Islet precursor cell (in vitro differentiated cells): ENCODE measurements at places on chromosomes 16 and 17.
A peak's percentile ranks its signal among the peaks of the same experiment; 100 is the strongest.

DNA sequence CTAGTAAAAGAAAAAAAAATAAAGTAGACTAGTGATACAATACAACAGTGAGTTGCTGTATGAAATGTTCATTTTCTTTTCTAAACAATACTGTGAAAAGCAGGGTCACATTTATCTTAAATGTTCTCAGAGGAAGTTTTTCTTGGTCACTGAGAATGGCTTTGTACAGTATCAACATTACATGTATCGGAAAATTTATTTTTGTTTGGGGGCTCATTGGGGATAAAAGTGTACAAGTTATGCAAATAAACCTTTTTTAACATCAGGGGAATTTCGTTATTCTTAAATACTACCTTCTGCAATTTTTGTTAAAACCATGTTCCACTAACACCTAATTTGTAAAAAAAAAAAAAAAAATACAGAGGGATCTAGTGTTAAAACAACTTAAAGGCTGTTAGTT lies 8.7 kb upstream of the ZNF594 start:
- no peak for DNase-seq

DNA sequence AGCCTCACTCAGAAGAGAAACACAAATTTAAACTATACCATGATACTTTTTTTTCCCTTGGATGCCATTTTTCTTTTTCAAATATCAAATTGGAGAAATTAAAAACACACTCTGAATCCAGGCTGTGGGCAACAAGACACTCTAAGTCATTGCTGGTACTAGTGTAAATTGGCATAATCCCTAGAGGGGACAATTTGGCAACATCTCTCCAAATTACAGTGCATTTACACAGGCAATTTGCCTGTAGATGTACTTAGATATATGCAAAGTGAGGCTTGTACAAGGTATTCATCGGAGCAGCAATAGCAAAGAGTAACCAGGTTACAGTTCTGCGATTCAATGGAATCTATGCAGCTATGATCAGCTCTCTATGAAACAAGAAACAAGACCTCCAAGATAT lies 6.7 kb upstream of the GUCY2D start:
- no peak for DNase-seq

DNA sequence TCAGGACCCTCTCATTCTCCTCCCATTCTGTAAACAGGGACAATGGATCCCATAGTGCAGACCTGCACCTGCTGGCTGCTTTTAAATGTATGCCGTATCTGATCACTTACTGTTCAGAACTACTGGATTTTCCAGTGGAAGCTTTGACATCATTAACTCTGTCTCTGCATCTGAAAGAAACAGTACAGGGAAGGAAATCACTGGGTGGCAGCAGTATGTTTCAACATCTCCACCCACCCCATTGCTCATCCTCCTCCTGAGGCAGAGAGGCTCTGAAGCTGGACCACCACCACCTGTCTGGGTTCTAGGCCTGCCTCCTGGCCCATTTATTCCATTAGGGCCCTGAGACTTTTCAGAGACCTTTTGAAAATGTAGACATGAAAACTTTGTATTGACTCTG lies 2.6 kb downstream of the CCL15 start:
- no peak for DNase-seq

- no peak for DNase-seq
Observed at GRCh38 chr16:53064081-53064578, 9.3 kb downstream of the CHD9 start.

DNA sequence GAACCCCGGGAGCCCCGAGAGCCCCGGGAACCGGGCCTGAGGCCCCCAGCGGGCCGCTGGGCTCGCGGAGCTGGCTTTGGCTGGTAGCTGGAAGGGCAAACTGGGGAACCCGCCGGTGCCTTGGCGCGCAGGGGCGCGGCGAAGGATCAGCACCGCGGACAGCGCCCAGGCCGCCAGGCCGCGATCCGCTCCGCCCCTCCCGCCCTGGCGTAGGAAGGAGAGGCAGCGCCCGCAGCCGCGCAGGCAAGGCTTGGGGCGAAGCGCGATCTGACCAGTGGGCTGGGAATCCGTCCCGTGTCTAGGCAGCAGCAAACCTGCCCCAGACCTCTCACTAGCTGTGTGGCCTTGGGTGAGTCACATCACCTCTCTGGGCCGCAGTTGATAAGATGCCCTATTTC lies 331 bp upstream of the CCDC92B start:
- DNase-seq = peak; percentile 94

- DNase-seq = no peak
Observed at GRCh38 chr17:42337442-42337841, 49.1 kb downstream of the STAT5A start.

GRCh38 chr17:41437254-41437653 lies 3.5 kb downstream of the KRT38 start:
- DNase-seq = no peak

- no peak for DNase-seq
Observed at GRCh38 chr16:78530283-78530682, 430.8 kb downstream of the WWOX start.

GRCh38 chr17:2190014-2190413 lies 113.6 kb downstream of the SMG6 start:
- no peak for DNase-seq

- DNase-seq = no peak
Observed at GRCh38 chr16:88372522-88372921, 10.2 kb upstream of the ZNF469 start.

DNA sequence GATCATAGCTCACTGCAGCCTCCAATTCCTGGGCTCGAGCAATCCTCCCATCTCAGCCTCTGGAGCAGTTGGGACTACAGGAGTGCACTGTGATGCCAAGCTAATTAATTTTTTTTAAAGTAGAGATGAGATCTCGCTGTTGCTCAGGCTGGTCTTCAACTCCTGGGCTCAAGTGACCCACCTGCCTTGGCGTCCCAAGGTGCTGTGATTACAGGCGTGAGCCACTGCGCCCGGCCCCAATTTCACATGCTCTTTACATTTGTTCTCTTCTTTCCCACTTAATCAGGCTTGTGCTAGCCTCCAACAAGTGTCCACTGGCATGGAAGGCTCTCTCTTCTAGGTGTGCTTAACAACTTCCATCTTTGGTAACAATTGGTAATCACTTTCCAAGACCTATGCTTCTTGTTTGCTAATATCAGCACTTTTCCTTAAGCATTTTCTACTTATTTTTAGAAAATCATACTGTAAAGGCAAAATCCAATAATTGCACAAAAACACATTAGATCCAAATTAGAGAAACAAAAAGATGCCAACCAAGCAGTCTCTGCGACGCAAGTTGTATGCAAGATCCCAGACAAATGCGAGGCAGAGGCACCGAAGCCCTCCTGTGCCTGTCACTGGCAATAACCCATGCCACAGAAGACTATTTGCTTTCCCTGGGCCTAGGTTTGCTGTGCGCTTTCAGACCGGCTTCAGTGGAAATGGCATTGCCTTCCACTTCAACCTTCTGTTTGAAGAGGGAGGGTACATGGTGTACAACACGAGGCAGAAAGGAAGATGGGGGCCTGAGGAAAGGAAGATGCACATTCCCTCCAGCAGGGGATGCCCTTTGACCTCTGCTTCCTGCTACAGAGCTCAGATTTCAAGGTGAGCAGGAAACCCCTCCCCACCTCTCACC lies 52.6 kb downstream of the NOS2 start:
- DNase-seq = peak; percentile 61

DNA sequence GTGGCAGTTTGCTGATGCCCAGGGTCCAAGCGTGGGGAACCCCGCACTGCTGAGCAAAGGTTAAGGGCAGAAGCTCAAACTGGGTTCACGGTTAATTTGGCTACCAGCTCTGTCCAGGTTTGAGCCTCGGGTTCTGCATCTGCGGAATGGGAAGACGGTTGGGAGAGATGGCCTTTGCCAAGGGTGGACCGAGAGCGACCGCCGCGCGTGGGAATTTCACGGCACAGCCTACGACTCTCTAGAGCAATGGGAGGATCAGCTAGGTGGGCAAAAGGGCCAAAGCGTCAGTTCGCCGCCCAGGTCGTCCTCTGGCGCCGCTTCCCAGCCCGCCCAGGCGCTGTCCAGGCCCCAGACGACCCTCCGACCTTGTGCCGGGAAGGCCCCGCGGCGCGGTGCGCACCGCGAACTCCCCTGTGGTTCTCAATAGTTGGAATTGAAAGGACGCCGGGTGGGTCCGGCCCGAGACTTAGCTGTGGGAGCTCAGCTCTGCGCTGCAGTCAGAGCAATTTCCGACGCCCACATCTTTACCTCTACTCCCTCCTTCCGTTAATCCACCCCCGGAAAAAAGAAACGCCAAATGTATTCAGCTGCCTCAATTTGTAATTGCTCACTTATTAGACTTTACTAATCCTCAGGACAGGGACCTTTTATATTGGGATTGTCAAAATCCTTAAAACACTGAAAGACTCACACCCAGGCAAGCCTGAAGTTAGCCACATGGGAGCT lies 2.5 kb upstream of the HS3ST3B1 start:
- DNase-seq = peak; percentile 64

DNA sequence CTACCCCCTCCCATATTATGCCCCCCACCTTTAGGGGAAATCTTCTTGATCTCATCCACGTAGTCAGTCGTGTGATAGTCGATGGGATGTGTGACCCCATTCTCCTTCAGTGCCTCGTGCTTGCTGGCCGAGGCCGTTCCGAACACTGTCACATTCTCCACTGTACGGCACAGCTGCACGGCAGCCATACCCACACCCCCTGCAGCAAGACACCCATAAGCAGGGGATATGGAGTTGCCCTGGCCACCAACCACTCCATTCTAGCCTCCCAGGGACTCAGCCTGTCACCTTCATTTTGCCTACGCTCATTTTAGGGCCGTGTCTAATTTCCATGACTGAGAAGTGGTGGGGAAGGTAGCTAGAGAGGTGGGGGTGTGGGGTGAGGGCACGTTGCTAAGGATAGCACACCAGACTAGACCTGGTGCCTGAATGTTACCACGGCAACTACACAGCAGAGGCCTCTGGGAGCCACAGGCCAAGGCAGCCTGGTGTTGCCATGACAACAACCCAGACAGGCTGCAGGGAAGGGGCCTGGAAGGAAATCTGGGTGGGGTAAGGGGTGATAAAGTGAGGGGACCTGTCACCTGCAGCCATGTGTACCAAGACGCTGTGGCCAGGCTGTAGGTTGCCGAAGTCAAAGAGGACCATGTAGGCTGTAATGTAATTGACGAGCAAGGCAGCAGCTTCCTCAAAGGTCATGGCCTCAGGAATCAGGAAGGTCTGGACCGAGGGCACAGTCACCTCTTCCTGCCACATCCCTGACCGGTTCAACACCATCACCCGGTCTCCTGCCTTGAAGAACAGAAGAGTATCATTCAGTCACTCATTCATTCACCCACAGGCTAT lies 4.0 kb downstream of the VAT1 start:
- peak; percentile 81 for DNase-seq

GRCh38 chr17:4295686-4296085 lies 31.9 kb upstream of the ANKFY1 start:
- no peak for DNase-seq

GRCh38 chr16:84513123-84513522 lies 8.7 kb upstream of the MEAK7 start:
- DNase-seq = peak; percentile 56

DNA sequence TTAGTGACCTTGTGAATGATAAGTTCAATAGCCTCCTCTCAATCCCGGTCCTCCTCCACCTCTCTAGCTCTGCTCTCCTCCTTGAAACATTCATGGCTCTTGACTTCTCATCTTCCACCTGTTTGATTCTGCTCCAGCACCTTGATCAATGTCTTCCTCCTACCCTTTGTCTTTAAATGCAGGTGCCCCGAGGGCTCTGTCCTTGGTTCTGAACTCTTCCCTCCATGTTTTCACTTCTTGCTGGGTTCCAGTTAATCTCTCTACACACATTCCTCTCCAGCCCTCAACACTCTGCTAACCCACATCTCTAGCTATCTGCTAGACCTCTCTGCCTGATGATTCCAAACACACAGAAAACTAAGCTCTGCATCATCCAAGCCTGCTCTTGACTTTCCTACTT lies 13.4 kb downstream of the CD300E start:
- DNase-seq = no peak

DNA sequence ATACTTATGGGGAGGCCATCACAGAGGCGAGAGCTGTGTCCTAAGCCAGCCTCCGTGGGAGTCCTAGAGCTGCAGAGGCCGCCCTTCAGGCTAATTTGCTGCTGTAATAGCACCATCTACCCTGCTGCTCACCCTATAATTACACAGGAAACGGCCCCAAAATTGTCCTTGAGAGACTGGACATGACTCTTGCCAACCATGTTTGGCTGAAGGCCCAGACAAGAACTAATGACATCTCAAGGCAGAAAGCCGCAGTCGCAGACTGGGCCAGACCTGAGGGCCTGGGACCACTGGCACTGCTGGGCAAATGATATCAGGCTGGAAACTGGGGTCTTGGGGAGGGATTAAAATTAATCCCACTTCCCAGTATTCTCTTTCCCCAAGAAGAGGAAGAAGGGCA lies 24.1 kb downstream of the PSMD7 start:
- DNase-seq = no peak

- DNase-seq = no peak
Observed at GRCh38 chr16:58999762-59000161, 265.6 kb upstream of the GOT2 start.

DNA sequence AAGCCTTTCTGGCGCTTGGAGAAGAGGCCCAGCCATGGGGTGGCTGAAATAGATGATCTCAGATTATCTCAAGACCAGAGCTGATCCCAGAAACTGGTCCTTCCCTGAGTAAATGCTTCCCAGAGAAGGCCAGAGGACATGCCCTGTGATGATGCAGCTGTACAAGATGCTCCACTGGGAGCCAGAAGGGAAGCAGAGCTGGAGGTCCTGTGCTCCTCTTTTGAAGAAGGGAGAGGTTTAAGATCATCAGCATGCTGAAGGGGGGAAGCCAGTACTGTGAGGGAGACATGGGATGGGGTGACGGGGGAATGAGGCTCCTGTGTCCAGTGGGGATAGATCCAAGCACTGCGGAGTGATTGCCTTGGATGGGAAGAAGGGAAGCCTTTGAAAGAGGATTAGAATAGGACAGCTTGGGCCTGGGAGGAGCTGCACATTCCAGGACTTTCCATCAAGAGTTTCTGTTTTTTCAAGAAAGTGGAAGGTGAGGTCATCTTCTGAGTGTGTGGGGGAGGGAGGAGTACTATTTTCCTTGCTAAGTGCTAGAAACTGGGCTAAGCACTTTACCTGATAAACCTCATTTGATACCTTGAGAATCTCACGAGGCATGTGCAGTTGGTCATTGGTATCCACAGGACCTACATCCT lies 16.4 kb upstream of the ALOX15B start:
- peak; percentile 76 for DNase-seq

DNA sequence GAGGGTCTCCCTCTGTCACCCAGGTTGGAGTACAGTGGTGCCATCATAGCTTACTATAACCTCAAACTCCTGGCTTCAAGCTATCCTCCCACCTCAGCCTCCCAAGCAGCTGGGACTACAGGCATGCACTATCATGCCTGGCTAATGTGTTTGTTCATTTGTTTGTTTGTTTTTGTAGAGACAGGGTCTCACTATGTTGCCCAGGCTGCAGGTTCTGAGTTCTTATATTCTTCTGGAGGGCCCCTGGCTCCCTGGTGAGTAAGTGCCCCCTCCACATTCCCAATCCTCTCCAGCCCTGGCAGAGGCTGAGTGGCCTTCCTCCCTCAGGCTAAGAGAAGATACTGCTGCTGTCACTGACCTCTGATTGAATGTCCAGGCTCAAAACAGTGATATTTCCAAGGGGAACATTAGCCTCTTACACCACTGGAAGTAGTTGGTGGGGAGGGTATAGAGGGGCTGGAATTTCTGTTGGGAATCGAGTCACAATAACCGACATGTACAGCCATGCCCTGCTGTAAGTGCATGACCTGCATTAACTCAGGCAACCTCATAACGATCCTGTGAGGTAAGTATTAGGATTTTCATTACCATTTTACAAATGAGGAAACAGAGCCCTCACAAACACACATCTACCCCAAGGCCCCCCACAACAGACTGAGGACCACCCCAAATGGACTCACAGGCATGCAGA lies 2.7 kb upstream of the ETV4 start:
- DNase-seq = peak; percentile 75

- no peak for DNase-seq
Observed at GRCh38 chr16:53864819-53865493, 161.0 kb downstream of the FTO start.
